ENCODE measurements at places on chromosomes 2 and 18.

GRCh38 chr2:54722641-54723040, 821 bp upstream of the EML6 start:
- no peak for DNase-seq

DNA sequence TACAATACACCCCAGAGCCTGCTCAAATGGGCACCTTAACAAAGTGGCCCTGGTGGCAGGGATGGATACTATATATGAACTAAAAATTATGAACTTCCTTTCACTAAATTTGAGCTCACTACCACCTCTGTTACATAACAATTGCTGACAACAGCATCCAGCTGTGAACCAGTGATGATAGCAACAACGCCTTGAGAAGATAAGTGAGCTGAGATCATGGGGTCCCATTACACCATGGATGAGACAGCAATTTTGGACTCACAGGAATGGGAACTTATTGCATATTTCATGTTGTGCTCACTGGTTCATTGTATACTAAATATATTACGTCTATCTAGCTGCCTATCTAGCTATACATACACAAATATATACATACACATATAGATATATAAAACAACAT, 16.9 kb upstream of the ALMS1 start:
- DNase-seq: no peak

GRCh38 chr2:233353101-233353768, 1.1 kb upstream of the DGKD start:
- DNase-seq: no peak

- no peak for DNase-seq
Measured at GRCh38 chr2:176830362-176830761, 382.2 kb upstream of the HNRNPA3 start.

DNA sequence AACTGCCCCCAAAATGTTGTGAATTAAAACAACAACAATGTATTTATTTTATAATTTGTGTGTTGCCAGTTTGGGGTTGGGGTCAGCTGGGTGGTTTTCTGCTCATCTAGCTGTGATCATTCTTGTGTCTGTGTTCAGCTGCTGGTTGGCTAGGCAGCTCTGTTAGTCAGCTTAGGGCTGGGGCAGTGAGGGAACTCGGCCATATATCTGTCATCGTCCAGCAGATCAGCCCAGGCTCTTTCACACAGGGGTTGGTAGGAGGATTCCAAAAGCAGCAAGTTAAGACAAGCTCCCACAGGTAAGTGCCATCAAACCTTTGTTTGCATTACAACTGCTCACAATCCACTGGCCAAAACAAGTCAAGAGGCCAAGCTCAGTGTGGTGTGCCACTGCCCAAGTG, 121.5 kb downstream of the LPIN1 start:
- no peak for DNase-seq

DNA sequence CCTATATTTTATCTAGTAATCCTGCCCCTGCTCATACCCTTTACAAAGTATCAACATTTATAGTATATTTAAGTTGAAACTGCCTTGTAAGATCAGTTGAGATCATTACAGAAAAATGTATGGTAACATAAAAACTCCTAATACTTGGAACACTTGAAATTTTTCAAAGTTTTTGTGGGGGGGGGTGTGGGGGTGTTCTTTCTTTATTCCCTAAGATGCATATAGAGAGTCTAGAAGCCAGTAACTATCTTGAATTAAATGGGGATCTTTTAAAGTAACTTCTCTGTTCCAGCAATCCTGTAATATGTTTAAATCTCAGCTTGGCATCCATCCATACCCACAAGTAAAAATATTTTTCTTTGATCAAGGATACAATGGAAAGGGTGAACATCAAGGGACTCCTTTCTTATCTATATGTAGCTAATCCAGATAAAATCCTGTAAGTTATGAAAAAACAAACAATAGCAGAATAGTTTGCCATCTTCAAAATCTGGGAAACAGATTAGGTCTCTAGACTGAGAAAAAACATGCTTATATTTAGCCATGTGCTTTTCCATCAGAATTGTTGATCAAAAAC, 455.3 kb downstream of the MEIS1 start:
- DNase-seq: no peak

GRCh38 chr2:53422979-53423378, 344.6 kb upstream of the CHAC2 start:
- DNase-seq: no peak
